ENCODE measurements at places on chromosomes 5 and 9.

DNA sequence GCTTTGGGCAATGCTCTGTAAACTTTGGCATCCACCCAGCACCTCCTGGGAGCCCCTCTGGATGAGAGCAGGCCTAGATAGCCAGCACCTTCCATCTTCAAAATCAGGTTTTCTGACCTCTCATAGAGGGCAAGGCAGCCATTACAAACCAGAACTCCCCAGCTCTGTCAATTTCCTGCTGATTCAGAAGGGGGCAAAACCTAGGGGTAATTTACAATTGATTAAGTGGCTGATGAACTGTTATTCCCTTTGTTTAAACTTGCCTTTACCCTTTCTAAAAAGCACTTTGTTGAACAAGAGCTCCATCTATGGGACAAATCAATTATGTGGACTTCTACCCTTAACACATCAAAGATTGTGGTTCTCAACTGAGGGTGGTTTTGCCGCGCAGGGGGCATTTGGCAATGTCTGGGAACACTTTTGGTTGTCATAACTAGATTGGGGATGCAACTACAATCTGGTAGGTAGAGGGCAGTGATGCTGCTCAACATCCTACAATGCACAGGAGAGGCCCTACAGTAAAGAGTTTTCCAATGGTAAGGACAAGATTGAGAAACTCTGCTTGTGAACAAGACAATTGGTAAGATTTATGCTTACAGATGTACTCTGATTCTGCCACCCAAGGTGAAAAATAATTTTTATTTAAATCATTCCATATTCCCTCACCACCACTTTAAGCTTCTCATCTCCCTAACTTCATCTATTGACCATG is 184.1 kb downstream of the MARCHF11 start:
- no peak for DNase-seq

GRCh38 chr9:8653855-8654254 is 854.3 kb upstream of the DMAC1 start:
- no peak for DNase-seq

DNA sequence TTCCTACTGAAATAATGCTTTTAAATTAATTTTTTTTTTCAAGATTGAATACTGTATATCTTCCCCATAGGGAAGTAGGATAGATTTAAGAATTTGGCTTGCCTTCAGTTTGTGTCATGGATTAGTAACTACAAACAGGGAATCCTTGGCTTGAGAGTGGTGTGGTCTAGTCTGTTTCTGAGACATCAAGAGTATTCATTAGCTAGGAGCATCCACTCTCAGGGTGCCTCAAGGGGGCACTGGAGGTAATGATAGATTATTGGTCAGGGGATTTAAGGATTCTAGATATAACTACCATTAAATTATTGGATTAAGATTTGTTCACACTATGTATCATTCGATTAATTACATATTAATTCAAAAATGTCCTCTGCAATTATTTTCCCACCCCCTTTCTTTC is 91.8 kb upstream of the TXNDC8 start:
- DNase-seq = no peak

GRCh38 chr5:75460942-75461610 is 50.4 kb downstream of the CERT1 start:
- DNase-seq = no peak

DNA sequence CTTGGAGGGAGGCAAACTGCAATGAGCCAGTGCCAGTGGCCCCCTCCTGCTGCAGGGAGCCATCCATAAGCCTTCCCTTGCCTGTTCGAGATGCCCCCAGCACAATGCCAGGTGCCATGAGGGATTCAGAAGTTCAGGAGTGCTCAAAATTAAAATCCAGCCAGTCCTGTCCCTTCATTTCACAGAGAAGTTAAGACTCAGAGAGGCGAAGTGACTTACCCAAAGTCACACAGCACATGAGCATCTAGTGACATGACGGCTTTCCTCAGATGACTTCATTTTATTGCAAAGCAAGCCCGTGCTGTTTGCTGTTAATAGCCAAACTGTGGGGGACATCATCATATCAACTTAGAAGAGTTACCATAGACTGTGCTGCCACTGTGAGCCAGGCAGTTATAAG is 69.3 kb upstream of the SAP30L start:
- no peak for DNase-seq

DNA sequence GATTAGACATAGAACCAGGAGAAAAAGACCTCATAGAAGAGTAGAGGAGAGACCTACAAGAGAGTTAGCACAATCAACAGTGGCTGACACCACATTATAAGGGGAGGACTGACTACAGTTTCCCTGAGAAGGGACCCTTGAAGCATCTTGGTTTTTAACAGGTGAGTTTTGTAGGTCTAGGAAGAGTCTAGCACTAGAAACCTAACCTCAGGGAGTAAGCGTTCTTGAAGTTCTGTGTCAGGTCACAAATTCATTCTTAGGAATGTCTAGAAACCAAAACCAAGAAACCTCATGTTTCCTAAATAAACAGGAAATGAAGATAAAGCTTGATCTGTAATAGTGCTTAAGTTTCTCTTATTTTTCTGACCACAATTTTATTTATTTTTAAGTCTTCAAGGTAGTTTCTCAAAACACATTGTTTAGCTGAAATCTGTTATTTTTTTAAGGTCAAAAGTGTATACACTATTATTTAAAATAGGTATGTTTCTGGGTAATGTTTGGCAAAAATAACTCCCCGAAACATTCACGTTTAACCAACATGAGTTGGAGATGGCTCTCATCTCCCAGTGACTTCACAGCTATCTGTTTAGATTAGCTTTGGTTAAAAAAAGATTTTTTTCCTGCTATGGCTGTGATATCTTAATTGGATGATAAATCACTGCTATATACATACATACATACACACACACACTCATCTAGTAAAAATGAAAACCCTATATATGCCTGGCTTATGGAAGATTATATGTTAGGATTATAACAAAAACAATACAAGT is 37.1 kb downstream of the MAP3K1 start:
- DNase-seq = no peak

- no peak for DNase-seq
Measured at GRCh38 chr5:175814691-175815090, 56.7 kb upstream of the CPLX2 start.
